HCT116 (cell line): ENCODE measurements at places on chromosomes 1 and 21. TPM values are rescaled to one million over a fixed set of nuclear protein-coding genes. Genes with fewer than 3 reads are reported as not detected.

The EPHA2 gene
- total RNA-seq = 164 TPM

The TEDDM1 gene
- not detected for total RNA-seq

The GBP4 gene
- 0.05 TPM for total RNA-seq

The FCRL3 gene
- not detected for total RNA-seq

The USH2A gene
- total RNA-seq = not detected

The ZBTB8A gene
- 9.7 TPM for total RNA-seq

The SPRR2F gene
- total RNA-seq = not detected

The LRRC39 gene
- 0.54 TPM for total RNA-seq

The DMBX1 gene
- 4.3 TPM for total RNA-seq

The A3GALT2 gene
- not detected for total RNA-seq

The GPR37L1 gene
- 0.10 TPM for total RNA-seq

The PEX11B gene
- 20.9 TPM for total RNA-seq

The PCP4 gene
- total RNA-seq = not detected

The PSMB4 gene
- 341 TPM for total RNA-seq

The SETDB1 gene
- total RNA-seq = 54.3 TPM

The HAX1 gene
- total RNA-seq = 93.6 TPM
